ENCODE measurements at places on chromosomes 13 and 19. TPM values are rescaled to one million over a fixed set of nuclear protein-coding genes. Genes with fewer than 3 reads are reported as not detected.
A peak's percentile ranks its signal among the peaks of the same experiment; 100 is the strongest.

The PTGIR gene
- not detected for total RNA-seq

The ZNF569 gene
- 2.8 TPM for total RNA-seq

The C13orf42 gene
- not detected for total RNA-seq

The SLITRK1 gene
- not detected for total RNA-seq

GRCh38 chr13:38141792-38142191 lies 207.9 kb upstream of the UFM1 start:
- DNase-seq = peak; percentile 55

DNA sequence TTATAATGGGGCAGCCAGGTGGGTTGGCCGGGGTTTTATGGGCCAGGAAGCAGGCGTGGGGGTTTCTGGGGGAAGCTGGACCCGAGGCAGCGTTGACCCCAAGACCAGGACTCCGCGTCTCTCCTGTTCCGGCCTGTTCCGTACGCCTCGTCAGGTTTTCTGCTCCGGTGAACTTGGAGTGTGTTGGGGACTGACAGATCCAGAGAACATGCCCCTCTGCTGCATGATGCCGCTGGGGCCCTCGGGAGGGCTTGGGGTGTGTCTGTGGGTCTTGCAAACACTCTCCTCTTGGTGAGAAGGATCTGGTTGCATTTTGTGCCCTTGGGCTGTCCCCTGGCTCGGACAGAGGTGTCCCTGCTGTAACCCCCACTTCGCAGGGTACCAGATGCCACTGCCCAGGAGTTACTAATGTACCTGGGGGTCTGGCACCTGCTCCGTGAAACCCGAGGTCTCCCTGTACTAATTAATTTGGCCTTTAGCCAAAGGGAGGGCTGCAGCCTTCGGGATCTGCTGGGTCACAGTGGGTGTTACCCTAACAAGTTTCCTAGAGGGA lies 15.6 kb downstream of the KDM4B start:
- DNase-seq = no peak

DNA sequence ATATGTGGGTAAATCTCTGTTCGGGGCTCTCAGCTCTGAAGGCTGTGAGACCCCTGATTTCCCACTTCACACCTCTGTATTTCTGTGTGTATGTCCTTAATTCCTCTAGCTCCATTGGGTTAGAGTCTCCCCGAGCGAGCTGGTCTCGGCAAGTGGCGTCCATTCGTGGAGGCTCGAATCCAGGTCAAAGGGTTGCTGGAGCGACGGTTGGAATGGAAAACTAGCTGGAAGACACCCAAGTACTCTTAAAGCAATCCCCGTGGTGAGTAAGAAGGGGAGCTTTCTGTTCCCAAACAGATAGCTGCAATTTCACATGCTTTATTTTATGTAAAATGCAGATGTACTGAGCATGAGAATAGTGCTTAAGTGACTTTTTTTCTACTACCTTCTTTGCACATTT lies 277.5 kb upstream of the SGCG start:
- no peak for DNase-seq

DNA sequence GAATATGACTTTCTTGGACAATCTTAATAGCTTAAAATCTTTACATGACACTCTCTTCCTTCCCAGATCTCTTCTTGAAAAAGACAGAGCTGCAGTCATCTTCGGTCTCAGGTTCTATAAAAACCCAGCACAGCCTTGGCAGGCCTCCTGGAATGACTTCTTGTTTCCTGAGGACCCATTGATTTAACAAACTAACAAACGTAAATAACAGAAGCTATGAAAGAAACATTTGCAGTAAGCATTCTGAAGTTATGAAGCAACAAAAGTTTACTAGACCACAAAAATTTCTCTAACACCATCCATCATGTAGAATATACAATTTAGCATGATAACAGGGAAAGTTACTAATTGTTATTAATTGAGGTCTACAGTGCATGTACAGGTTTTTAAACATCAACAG lies 62.8 kb upstream of the STARD13 start:
- no peak for DNase-seq

DNA sequence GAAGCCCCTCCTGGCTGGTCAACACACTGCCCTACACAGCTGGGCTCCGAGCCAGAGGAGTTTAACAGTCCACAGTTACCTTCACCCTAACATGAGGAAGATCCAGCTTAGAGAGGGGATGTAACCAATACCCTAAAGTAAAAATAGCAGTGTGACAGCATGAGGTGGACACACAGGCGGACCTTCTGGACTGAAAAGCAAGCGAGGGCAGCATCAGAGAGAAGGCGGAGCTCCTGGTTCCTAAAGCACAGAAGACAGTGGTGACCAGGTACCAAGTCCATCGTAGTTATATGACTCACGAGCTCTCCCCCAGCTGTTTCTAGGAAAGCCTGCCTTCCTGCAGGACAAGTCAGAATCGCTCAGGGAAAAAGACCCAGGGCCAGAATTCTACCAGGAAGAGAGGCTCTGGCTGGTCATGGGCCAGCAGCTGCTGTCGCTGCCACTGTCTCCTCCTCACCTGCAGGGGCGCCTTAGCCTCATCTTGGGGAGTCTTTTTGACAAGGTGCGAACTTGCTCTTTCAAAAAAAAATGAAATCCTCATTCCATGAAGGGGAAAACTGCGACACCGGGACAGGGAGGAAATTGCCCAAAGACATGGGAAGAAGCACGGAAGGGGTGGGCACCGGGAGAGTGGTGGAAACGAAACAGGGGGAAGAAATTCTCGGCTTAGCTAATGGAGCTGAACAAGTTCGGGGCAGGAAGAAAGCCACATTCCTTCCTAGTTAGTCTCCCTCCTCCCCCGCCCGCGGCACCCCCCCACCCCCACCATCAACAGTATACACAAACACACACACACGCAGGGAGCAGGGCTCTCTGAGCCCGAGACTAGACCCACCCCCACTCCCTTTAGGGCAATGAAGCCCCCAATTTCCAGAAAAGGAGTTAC lies 1.7 kb downstream of the ELL start:
- peak; percentile 79 for DNase-seq

- no peak for DNase-seq
Observed at GRCh38 chr19:55115446-55116065, 1.9 kb downstream of the PPP1R12C start.

DNA sequence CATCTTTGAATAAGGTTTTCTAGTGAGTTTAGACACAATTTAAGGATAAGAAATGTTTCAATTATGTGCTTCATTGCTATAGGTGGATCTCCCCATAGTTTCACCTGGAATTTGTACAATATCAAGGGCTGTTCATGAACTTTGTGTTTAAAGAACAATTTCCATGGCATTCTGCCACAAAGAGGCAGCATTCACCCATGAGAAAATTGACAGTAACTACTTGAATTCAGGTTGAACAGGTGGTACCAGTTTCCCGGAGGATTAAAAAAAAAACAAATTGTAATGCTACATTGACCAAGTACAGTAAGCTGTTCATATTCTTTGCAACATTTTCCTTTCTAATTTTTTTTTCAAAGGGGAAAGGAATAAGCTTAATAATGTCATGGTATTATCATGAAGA lies 9.1 kb downstream of the SLITRK5 start:
- peak; percentile 59 for DNase-seq

DNA sequence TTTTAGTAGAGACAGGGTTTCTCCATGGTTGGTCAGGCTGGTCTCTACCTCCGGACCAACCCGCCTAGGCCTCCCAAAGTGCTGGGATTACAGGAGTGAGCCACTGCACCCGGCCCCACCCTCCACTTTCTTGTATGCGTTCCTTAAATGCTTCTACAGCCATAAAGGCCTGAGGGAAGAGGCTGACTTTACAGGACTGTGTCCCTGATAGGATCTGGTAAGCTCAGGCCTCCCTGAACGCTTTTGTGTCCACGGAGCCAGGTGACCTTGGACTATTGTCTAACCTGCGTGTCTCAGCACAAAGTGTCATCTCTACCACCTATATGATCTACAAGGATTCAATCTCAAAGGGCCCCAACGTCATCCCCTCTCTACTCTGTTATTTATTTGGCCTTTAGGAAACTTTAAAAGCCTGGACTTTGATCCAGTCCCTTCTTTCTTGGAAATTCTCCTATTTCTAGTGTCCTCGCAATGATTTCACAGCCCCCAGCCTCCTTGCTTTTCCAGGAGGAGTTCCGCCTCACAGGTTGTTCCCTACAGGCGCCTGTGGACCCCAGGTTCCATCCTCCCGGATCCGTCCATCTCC lies 701 bp downstream of the ZNF552 start:
- DNase-seq = peak; percentile 31

DNA sequence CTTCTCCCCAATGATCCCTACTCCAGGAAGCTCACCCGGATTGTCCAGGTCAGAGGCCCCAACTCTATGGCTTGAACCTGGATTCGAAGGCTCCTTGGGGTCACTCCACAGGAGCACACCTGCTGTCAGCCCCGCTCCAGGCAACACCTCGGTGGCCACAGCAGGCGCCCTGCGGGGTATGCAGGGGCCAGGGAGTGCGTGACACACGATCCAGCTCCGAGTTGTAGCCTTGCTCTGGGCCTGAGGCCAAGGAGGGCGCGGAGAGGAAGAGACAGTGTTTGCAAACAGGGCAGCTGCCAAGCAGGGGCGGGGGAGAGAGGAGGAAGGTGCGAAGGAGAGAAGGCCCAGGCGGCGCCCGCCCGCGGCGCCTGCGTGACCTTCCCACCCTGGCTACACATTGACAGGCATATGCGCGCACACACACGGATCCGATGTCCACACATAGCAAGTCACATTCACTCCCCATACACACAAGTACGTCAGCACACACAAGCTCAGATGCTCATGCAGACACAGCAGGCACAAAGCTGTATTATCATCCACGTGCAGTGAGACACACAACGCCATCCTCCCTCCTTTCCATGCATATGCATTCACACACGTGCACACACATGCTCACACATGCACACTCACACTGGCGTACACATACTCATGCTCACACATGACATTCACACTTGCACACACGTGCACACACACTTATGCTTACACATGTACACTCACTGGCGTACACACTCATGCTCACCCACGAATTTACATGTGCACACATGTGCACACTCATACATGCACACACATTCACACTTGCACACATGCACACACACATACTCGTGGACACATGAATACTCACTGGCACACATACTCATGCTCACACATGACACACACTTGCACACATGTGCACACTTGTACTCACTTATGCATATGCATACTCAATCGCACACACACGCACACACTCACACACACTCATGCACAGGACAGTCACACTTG lies 10.4 kb downstream of the SBK2 start:
- peak; percentile 35 for DNase-seq

All from bronchial epithelial cell (primary cell).